T47D (cell line): ENCODE measurements at places on chromosomes 5 and 9.

GRCh38 chr5:152568016-152568415, 162.9 kb upstream of the NMUR2 start:
- no peak for DNase-seq

DNA sequence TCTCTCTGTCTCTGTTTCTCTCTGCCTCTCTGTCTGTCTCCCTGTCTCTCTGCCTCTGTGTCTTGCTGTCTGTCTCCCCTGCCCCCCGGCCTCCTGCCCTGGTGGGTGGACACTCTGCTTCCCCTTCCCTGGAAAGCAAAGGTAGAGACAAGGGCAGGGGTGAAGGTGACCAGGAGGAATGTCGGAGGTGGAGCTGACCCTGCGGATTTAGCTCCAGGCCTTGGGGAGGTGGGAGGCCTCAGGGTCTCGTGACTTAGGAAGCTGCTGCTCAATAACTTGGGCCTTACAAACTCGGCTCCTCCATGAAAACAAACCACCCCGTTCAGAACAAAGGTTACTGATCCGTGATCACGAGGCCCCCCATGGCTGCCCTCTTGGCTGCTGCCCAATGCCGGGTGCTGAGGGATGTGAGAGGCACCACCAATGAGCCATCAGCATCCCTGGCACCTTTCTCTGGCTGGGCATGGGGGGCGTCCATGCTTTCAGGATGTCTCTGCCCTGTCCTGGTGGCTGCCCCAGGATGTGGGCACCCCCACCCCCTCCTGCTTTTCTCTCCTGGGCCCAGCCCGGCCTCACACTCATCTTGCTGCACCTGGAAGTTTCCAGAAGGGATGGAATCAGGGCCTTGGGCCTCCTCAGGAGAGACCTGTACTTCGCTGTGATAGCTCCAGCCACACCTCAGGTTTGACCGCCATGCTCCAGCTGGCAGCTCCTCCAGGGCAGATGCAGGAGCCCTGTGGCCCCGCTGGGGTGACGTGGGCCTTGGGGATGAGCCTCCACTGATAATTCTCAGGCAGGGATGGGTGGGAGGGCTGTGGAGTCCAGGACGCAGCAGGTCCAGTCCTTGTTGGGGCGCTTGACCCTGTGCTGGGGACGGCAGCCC, 14.8 kb upstream of the SLC6A19 start:
- DNase-seq = no peak

- no peak for DNase-seq
These were observed 198.7 kb upstream of the KLF9 start for GRCh38 chr9:70613024-70613768.

- DNase-seq = no peak
These were observed 100.9 kb upstream of the IL6ST start for GRCh38 chr5:56095579-56096102.

- DNase-seq = no peak
These were observed 16.3 kb upstream of the OBP2B start for GRCh38 chr9:133225171-133226011.
